ELR (cell line): ENCODE measurements at places on chromosomes 12 and 14.

GRCh38 chr12:19298836-19299605, 140.3 kb upstream of the AEBP2 start:
- DNase-seq, result no peak

- no peak for DNase-seq
Observed at GRCh38 chr14:55819610-55820304, 239.8 kb downstream of the KTN1 start.

GRCh38 chr14:32920696-32921276, 17.9 kb upstream of the NPAS3 start:
- no peak for DNase-seq

DNA sequence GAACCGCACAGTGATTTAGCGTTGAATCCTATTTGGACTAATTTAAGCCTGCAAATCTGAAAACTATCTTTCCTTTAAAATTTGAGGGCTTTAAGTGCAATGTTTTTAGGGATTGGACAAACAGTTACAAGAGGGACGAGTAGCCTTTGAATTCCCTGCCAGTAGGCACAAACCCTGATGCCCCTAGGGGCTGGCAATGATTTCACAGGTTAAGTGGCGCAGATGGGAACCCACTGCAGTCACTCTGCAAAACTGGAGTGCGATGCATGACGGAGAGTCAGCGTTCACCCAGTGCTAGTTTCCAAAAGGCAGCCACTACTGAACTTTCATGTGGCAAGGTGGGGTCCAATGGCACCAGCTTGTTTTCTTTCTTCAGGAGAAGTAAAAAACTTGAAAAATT, 99.4 kb upstream of the FRMD6 start:
- peak; percentile 34 for DNase-seq

DNA sequence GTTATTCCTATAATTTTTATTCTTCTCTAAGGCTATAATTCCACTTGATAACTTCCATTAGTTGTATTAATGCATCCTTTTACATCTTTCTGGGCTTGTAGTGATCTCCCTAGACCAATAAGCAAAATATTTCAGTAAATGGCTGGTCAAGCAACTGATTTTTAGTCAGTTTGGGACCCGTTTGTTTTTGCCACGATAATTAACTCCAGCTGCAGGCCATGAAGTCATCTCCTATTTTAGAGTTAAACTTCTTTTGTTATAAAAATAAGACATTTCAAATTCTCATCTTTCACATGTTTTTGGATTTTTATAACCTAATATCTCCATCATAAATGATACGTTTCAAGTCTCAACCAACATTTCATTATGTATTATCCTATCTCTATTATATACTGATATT, 49.4 kb downstream of the MAGOHB start:
- no peak for DNase-seq

- DNase-seq, result no peak
Observed at GRCh38 chr12:23290627-23291330, 658.7 kb downstream of the SOX5 start.

GRCh38 chr12:91921555-91921954, 224.1 kb downstream of the BTG1 start:
- no peak for DNase-seq

GRCh38 chr14:34374998-34375740, 86.9 kb downstream of the SPTSSA start:
- peak; percentile 33 for DNase-seq

- no peak for DNase-seq
Observed at GRCh38 chr12:107288414-107289127, 195.2 kb upstream of the CRY1 start.

DNA sequence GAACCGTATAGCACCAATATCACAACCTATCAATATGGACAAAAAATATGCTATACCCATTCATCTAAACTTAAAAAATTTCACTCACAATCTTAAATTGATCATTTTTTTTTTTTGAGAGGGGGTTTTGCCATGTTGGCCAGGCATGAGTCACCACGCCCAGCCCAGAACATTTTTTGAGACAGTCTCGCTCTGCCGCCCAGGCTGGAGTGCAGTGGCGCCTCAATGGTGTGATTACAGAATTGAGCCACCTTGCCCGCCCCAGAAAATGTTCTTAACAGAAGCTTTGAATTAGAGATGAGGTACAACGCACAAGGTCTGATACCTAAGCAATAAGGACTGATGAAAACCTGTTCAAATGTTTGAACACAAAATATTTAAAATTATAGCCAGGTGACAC, 15.8 kb upstream of the ATP5F1B start:
- DNase-seq, result no peak

- no peak for DNase-seq
Observed at GRCh38 chr14:23580948-23581281, 2.3 kb upstream of the JPH4 start.

DNA sequence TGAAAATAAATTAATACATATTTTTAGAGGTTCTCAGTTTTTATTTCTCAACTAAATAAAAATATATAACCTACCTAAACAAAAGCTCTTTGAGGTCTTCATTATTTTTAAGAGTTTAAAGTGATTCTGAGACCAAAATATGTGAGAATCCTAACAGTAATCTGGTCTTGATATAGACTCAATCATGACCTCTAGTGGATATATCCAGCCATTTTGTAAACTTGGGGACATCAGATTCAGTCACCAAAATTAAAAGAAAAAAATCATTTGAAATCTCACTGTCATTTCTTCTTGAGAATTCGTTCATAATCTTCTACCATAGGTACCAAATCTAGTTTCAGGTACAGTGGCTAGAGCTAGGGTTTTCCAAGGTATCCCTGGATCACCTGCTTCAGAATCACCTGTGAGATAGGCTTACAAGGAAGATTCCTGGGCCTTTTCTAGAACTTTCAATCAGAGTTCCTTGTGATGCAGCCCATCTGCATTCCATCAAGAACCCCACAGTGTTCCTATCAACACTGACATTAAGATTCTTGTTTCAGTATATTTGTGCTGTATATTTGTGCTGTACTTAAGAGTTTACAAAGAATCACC, 214.9 kb downstream of the ADAMTS20 start:
- DNase-seq, result peak; percentile 62

DNA sequence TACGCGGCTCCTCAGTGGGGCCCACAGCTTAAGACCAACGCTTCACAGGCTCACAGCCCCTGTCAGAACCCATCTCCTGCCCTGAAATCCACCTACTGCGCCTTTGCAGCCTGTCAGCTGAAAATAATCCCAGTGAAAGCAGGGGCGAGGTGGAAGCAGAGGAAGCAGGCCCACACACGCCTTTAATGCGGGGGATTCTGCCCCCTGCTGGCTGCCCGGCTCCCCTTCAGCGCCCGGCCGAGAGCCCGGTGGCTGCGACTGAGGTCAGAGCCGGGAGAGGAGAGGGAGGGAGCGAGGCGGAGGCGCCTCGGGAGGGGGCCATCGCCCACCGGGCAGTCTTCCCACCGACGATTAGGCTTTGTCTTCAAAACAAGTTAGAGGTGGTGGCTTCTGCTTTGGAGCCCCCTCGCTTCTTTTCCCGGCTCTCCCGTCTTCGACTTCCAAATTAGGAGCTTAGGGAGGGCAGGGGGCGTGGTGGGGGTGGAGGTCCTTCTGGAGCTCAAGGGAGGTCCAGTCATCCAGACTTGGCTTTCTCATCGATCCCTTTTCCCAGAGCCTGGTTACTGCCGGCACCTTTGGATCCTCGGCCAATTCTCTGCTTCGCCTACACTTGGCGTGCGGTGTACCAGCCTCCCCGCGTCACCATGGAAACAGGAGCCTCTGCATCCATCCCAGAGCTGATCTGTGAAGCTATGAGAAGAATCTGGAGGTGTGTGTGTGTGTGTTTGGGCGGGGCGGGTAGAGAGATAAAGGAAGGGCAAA, 25.2 kb upstream of the RND1 start:
- peak; percentile 76 for DNase-seq

DNA sequence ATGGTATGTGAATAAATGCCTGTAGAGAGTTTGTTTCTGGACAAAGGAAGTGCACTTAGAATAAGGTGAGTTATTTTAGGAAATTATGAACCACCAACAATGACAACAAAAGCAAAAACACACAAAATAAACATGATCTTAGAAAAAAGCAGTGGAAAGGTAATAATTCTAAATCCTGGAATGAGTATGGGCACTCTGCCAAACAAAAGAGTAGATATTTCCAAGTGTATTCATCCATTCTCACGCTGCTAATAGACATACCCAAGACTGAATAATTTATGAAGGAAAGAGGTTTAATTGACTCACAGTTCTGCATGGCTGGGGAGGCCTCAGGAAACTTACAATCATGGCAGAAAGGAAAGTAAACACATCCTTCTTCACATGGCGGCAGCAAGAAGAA, 269.3 kb upstream of the NPAS3 start:
- no peak for DNase-seq
